ENCODE measurements at places on chromosomes 12 and 14.

DNA sequence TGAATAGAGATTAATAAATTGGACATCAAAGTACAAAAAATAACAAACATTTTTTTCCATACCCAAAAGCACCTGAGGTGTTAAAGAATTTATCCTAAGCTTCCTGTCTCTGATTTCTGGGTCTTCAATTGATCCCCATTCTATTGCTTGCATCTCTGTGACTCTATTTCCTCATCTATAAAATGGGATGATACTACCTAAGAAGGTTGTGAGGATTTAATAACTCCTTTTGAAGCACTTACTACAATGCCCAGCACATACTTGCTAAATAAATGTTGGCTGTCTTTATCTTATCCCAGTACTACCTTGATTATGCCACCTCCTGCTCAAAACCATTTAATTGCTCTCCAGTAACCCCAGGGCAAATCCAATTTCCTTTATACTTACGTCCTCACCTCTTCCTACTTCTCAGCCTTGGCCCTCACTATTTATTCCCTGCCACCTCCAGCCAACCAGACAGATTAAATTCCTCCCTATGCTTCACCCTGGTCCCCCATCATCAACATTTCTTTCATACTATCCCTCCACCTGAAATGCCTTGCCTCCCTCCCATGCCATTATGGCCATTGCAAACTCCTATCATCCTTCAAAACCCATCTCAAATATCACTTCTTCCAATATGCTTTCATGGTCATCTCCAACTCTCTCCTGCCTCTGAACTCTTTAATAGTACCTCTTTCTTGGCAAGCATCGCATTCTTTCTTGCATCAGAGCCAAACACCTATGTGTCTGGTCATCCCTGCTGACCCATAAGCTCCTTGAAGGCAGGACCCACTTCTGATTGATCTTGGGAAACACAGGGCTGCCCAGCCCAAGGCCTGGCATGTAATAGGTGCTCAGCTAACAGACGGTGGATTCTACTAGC, 7.9 kb upstream of the ASIC1 start:
- DNase-seq, result no peak

DNA sequence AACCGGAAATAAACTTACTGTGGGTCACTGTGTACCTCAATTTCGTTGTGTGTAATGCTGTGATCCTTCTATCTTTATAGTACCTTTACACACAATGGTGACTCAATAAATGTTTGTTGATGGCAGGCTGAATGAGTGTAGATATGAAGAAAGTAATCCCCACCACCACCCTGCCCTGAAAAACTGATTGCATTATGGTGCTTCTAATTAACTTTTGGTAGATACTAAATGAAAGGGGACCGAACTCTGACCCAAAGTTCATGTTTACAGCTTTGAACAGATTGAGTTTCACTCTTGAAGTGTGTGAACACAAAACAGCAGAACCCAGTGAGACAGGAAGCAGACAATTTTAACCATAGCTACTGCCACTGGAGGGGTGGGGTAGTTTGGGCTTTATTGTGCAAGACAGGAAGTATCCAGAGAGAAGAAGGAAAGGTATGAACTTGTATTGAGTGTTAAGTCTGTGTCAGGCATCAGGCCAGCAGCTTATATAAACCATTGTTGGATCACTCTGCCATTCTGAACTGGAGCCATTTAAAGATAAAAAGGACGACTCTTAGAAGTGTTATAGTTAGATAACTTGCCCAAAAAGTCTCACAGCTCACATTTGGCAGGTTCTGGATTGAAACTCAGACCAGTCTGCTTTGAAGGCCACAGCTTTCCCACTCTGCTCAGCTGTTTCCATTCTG, 197.0 kb upstream of the AMIGO2 start:
- DNase-seq, result no peak

DNA sequence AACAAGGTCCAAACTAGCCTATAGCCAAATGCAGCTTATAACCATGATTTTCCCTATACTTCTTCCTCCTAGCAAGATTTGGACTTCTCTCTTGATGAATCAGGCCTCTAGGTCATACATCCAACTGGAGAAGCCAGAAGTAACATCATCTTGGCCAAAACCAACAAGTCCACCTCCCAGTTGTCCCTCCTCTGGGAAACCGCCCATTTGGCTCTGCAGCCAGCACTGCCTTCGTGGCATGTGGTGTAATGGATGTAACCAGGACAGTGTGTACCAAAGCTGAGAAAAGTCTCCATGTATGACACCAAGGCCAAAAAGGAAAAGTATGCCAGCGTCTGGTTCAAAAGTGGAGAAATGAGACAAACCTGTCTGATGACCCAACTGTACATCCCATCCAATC, 59.3 kb upstream of the VASH1 start:
- no peak for DNase-seq

DNA sequence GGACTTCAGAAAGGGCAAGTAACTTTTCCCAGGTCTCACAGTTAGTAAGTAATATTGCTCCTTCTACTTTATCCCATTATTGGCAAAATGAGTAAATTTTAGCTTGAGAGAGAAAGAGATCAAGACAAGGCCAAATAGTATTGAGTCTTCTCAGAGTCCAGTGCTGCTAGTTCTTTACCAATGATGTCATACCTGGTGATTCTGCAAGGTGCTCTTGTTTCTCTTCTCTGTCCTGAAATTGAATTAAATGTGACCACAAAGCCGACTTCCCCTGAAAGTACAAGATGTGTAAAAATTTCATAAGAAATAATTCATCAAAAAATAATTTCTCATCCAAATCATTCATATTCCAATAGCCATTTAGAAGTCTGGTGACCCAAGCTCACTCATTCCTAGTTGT, 97.5 kb upstream of the SINHCAF start:
- no peak for DNase-seq

Measured in putamen (tissue), 1 donor.